Activated CD4-positive, alpha-beta T cell treated with anti-CD3 and anti-CD28 coated beads, Interleukin-10, Interleukin-2, amounts not matched to agents 100 ng/mL and 50 ng/mL, durations not matched to agents 16 hours and 8 hours (primary cell): ENCODE measurements at places on chromosomes 1 and 21.

GRCh38 chr21:38258521-38259485 lies 2.0 kb downstream of the KCNJ15 start:
- no peak for DNase-seq

- no peak for DNase-seq
These were observed 74.5 kb downstream of the RHOU start for GRCh38 chr1:228809621-228810394.

- no peak for DNase-seq
These were observed 1.3 kb upstream of the SYT6 start for GRCh38 chr1:114154963-114155322.

GRCh38 chr1:23619299-23620188 lies 60.2 kb upstream of the ID3 start:
- peak; percentile 63 for DNase-seq

DNA sequence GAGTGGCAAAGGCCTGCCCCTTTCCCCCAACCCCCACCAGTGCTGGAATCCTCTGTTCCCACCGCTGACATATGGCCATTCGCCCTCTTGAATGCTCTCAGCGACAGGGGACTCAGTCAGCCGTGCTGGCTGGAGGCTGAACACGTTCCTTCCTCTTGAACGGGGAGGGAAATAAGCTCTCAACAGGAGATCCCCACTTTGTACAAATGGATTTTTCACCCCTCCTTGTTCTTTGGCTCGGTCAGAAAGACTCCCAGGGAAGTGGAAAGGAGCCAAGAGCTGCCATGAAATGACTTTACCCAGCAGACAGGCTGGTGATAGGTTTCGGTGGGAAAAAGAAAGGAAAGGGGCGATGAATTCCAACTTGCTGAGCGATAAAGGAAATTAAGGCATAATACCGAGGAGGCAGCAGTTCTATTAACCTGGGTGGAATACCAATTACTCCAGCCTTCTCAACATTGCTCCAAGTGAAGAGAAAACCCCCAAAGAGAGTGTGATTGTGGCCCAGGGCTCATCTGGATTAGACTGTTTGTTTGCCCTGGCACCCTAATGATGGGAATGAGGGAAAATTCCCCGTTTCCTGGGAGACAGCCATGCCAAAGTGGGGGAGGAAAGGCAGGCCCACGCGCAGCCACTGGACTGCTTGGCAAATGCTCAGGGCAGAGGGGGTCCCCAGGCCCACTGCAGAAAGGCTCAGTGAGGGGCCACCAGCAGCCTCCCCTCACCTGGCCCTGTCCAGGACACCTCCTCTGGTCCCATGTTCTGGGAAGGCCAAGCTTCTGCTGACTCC lies 23.9 kb downstream of the LRP8 start:
- no peak for DNase-seq

GRCh38 chr21:36454093-36454531 lies 25.8 kb downstream of the CLDN14 start:
- no peak for DNase-seq

- DNase-seq, result no peak
These were observed 2.2 kb downstream of the PHGDH start for GRCh38 chr1:119713749-119714456.

GRCh38 chr1:186699519-186699918 lies 19.3 kb upstream of the PTGS2 start:
- DNase-seq, result no peak

DNA sequence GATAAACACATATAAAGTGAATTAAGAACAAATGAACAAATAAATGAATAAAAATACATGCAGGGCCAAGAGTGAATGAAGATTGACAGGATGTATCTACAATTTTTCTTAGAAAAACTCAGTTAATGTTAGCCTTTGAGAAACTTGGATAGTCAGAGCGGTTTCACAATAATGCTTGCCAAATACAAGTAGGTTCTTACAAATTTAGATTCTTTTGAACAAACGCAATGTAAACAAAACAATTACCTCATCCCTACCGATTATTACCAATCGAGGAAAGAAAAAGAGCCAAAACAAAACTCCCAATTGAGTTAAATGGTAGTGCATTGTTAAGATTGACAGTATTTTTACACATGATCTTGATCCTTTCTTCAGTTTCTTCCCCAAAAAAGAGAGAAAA lies 176.9 kb upstream of the DEPDC1 start:
- no peak for DNase-seq

- DNase-seq, result peak; percentile 51
These were observed 12.5 kb downstream of the KCNN3 start for GRCh38 chr1:154857441-154858215.

- no peak for DNase-seq
These were observed 223.7 kb upstream of the CSF3R start for GRCh38 chr1:36706416-36706815.

DNA sequence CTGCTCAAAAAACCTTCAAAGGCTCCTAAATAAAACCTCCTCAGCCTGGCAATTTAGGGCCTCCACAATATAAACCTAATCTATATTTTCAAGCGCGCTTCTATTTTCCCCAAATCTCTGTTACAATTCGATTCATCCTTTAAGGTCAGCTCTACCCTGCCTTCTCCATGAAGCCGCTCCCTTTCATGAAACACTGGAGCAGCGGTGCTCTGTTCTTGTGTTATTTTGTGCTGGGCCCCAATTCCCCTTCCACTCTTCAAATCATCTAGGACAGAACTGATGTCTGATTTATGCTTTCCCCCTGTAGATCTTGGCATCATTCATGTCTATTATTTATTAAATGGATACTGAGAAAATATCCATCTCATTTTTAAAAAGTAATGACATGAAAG lies 6.9 kb downstream of the ERRFI1 start:
- no peak for DNase-seq

GRCh38 chr1:4794020-4794780 lies 139.8 kb downstream of the AJAP1 start:
- no peak for DNase-seq

GRCh38 chr1:23546897-23547584 lies 12.3 kb downstream of the ID3 start:
- DNase-seq, result no peak

DNA sequence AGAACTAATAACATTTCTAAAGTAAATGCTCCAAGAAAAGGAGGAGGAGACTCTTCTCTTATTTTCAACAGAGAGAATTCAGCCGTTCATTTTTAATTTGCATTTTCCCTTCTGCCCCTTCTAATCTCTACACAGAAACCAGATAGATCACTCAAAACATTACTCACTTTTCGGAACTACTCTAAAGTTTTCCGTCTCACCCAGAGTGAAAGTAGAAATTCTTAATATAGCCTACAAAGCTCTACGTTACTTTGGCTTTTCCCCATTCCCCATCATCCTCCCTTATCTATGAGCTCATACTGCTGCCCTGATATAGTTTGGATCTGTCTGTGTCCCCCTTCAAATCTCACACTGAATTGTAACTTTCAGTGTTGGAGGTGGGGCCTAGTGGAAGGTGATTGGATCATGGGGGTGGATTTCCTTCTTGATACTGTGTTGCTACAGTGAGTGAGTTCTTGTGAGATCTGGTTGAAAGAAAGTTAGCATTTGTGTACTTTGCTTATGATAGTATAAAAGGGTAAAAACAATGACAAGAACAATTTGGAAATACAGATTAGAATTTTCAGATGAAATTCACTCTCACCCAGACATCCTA lies 188.2 kb downstream of the AMY1C start:
- DNase-seq, result peak; percentile 2

DNA sequence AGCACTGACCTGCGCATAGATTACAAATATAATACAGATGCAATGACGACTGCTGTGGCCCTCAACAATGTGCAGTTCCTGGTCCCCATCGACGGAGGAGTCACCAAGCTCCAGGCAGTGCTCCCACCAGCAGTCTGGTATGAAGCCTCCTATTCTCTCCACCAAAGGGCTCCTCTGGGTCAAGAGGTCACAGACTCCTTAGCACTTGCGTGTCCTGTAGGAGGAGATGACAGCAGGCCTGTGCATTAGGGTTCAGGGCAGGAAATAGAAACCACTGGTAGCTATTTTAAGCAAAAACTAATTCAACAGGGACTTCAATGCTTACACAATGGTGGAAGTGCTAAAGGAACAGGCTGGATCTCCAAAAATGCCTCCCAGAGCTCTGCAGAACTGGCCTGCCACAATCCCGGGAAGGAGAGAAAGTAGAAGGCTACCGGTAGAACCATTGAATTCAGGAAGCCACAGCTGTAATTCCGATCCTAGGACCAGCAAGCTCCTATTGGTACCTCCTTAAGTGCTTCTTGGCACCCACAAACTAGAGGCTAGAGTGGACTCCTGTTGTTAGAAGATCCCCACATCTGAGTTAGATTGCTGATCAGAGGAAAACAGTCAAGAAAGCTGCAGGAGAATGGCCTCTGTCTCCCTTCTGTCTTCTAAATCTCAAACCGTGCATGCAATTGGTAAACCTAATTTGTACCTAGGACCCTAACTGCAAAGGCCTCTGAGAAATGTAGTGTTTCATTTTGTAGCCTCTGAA lies 12.7 kb upstream of the DYNLT5 start:
- DNase-seq, result no peak

DNA sequence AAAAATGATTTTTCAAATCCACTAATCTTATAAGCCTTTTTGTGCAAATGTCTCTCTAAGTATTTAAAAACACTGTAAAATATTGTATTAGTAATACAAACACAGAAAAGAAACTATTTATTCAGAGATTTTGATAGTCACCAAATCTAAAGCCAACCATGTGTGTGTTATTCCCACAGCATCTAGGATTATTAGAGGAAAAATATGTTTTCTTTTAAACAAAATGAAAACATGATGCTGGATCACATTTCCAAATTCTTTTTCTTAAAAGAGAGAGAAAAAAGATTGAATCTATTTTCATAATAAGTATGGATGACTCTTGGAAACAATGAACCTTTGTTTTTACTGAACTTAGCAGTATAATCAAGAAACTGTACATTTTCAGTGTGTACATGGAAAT lies 25.3 kb downstream of the COLGALT2 start:
- no peak for DNase-seq
